ENCODE measurements at places on chromosomes 5 and 9.

DNA sequence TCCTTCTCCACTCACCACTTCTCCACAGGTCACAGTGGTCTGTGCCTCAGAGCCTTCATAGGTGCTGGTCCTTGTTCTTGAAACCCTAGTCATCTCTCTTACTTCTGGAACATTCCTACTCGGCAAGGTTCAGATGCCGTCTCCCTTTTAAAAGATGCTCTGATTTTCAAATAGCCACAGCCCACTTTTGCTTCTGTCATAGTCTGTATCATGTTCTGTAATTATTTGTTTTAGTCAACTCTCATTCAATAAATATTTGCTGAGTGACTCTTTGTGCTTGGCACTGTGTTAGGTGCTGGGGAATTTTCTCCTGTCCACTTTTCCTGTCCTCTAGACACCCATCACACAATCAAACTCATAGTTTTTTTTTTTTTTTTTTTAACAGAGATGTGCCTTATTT, 181.3 kb upstream of the IL12B start:
- DNase-seq: peak; percentile 43

- DNase-seq: no peak
Measured at GRCh38 chr9:131595696-131596429, 50.5 kb downstream of the PRRT1B start.

DNA sequence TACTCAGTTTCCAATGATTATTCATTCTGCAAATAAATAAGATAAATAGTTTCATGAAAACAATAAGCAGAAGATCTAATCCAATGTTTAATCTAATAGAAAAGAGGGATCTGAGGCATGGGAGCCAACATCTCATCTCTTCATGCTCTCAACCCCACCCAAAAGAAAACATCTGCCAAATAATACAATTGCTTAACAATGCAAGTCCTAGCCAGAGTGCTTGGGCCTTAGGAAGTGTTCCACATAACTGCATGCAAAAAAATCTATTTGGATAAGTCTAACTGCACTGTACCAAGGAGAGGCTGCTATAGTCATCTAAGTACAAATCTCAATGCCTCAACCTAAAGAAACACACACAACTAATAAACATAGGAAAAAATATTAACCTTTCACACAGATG, 606.0 kb downstream of the CDH9 start:
- no peak for DNase-seq

DNA sequence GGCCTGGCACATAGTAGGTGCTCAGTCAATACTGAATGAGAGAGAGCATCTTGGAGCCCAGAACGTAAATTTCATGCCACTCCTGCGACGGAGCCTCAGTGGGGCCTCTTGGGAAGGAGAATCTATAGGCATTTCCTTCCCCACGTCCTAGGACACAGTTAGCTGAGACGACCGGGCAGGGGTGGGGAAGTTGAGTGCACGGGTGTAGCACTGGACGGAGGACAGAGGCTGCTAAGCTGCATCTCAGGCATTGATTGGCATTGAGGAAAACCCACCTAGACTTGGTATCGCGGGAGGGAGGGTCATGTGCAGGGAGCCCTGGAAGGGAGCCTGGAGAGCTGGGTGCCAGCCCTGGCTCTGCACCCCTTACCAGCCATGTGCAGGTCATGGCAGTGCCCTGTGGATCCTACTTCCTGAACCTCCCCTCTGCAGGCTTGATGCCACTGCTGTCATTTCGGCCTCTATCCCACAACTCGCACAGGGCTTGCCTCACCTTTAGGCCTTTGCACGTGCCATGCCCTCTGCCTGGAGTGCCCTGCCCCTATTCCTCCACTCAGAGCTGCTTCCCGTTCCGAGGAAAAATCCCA, 25.6 kb downstream of the NEK6 start:
- no peak for DNase-seq

DNA sequence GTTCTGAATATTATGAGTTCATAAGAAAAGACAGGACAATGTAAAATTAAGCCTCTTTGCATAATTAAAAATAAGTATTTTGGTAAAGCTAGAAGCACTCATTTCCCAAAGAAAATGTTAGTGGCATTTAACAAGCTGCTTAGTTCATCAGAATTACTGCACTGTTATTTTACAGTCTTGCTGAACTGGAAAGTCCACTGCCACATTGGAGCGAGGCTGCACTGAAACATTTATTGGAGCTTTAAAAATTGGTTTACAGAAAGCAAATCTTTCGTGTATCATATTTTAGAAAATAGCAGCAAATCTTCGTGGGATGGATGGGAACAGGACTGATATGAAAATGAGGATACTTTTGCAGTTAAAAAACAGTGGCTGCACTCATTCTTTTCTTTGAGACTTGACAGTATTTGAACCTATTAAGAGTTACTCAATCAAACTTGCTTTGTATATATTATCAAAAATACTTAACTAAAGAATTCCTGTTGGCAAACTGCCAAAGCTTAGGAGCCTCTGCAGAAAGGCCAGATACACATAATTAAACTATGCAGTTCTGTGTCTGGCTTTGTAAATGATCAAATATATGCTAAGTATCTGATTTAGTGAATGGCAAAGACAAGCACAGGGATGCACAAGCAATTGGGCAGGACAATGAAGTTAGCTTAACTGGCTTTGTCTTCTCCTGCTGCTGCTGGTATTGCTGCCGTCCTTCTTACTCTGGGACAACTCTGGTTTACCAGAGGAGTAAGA, 16.5 kb upstream of the FBXL7 start:
- DNase-seq: no peak

- DNase-seq: no peak
Measured at GRCh38 chr5:92795633-92796032, 785.4 kb downstream of the NR2F1-AS1 start.

- no peak for DNase-seq
Measured at GRCh38 chr9:78472111-78472510, 175.2 kb downstream of the PSAT1 start.

DNA sequence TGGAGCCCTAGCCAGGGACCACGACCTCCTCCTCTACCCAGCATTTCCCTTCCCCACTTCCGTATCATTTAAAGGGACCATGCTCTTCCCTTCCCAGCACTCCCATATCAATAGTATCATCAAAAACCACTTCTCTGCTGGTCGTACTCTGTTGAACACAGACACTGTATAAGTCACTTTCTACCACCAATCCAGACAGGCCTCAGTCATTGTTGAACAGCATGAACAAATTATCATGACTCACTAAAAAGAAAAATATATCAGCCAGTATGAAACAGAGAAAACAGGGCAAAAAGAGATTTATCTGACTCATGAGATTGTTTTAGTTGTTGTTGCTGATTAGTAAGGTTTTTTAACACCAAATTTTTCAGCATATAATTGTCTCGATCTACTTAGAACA, 89.8 kb downstream of the CDKN2A start:
- DNase-seq: peak; percentile 83

- DNase-seq: peak; percentile 47
Measured at GRCh38 chr5:143318270-143318669, 85.2 kb downstream of the NR3C1 start.

GRCh38 chr5:78634634-78635033, 13.9 kb downstream of the LHFPL2 start:
- DNase-seq: no peak

GRCh38 chr5:54997081-54997480, 11.7 kb upstream of the ESM1 start:
- DNase-seq: no peak

DNA sequence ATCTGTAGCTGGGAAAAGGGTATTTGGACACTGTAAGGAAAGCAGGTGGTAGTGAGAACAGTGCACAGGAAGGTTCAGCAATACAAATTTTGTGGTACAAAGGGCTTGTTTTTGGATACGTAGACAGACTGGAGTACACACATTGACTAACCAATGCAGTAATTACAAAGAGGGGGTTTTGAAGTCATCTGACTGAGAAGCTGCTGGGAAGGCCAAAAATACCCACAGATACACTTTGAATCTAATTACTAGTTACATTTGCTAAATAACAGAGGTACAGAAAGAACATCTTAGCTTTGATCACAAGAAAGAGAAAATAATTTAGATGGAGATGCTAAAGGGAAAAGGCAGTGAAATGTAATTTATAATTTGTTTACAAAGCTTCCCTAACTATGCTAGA, 45.9 kb downstream of the PKD2L2 start:
- DNase-seq: no peak

DNA sequence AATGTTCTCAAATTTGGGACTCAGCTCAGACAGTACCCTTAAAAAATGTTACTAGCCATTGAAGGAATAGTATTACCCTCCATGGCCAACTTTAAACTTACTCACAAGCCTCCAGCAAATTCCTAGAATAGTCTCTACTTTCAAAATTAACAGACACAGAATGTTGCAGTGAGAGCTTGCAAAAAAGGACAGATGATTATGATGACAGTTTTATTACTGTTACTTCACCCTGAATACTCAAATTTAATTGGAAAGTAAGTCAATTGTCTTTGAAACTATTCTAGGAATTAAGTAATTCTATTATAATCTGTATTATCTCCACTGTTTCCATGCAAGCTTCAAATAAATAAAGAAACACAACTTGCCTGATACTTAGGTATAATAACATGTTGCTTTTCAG, 288.3 kb downstream of the SLF1 start:
- DNase-seq: no peak

DNA sequence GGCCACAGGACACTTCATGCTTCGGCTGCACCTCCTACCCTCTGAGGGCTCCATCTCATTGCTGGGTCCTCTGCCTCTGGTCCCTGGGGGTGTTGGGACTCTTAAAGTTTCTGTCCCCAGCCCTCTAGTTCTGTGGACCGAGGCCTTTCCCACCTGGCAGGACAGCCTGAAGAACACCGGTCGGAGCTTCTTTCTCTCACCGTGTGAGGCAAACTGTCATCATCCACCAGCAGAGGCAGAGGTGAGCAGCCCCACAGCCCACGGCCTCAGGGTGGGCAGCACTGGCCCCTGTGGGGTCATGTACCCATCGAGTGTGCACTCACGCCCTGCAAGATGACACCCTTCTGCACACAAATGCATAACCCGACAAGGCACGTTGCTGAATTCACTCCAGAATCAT, 49.9 kb downstream of the IRX2 start:
- no peak for DNase-seq

DNA sequence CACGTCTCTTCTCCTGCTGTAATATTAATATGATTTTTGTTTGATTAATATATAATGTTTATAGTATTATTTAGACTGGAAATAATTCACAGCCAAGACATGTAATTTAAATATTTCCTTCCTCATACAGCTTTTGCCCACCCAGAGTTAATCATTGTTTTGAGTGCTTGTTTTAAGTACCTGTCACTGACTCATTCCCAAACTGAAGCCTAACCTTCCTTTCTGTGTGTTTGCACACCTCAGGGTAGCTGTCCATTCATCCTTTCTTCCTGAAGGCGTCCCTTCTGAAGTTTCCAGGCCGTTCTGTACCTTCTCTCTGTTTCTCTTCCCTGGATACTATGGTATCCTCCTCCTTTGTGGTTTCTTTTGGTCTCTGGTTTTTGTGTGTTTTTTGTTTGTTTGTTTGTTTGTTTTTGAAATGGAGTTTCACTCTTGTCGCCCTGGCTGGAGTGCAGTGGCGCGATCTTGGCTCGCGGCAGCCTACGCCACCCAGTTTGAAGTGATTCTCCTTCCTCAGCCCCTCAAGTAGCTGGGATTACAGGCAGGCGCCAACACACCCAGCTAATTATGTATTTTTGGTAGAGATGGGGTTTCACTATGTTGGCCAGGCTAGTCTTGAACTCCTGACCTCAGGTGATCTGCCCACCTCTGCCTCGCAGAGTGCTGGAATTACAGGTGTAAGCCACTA, 312.4 kb downstream of the DOCK8 start:
- no peak for DNase-seq
